ENCODE measurements at places on chromosomes 16 and 17. TPM values are rescaled to one million over a fixed set of nuclear protein-coding genes. Genes with fewer than 3 reads are reported as not detected.
A peak's percentile ranks its signal among the peaks of the same experiment; 100 is the strongest.

Gene NPB
- 0.29 TPM for polyA plus RNA-seq

Gene SLC7A5
- polyA plus RNA-seq = 11.8 TPM

Gene LITAFD
- polyA plus RNA-seq = not detected

Gene PPP1R9B
- polyA plus RNA-seq = 32.2 TPM

Gene HSPB9
- not detected for polyA plus RNA-seq

Gene ALOXE3
- not detected for polyA plus RNA-seq

Gene MBTPS1
- 62.1 TPM for polyA plus RNA-seq

Gene KRTAP16-1
- polyA plus RNA-seq = not detected

Gene KRTAP2-2
- polyA plus RNA-seq = not detected

Gene CHP2
- polyA plus RNA-seq = 12.0 TPM

Gene CACNG3
- polyA plus RNA-seq = not detected

Gene HSF4
- 7.3 TPM for polyA plus RNA-seq

Gene ZNF469
- 4.0 TPM for polyA plus RNA-seq

GRCh38 chr16:20711277-20711911 is 13.9 kb upstream of the ACSM1 start:
- no peak for DNase-seq

DNA sequence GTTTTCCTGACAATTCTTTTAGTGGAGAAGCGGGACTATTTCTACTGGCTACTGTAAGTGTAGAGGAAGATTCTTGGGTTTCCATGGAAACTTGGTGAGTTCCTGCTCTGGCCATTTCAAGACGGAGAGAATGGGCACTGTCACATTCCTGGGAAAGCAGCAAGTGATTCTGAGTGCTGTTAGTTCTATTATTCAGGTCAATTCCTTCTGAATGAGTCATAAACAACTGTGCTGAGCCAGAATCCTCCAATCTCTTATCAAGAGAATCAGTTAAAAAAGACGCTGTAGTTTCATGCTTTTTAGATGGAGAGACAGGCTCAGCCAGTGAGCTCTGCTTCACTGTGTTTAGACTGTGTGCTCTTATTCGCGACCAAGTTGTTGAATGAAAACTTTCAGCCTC is 19.6 kb downstream of the AKAP10 start:
- DNase-seq = no peak

DNA sequence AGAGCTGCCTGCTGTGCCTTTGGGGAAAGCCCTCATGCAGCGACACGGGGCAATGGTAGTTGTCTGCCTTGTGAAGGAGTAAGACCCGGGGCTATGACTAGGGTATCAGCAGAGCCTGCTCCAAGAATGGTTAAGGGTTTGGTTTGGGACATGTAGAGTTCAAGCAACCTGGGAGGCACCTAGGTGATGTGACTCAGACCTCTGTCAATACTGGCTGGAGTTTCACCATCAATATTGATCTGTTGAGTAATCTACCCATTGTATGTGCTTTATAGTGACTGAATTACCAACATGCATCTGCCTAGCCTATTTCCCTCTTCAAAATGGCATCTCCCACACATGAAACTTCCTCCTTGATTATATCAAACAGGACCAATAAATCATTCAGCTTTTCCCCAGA is 398.4 kb upstream of the HSBP1 start:
- no peak for DNase-seq

DNA sequence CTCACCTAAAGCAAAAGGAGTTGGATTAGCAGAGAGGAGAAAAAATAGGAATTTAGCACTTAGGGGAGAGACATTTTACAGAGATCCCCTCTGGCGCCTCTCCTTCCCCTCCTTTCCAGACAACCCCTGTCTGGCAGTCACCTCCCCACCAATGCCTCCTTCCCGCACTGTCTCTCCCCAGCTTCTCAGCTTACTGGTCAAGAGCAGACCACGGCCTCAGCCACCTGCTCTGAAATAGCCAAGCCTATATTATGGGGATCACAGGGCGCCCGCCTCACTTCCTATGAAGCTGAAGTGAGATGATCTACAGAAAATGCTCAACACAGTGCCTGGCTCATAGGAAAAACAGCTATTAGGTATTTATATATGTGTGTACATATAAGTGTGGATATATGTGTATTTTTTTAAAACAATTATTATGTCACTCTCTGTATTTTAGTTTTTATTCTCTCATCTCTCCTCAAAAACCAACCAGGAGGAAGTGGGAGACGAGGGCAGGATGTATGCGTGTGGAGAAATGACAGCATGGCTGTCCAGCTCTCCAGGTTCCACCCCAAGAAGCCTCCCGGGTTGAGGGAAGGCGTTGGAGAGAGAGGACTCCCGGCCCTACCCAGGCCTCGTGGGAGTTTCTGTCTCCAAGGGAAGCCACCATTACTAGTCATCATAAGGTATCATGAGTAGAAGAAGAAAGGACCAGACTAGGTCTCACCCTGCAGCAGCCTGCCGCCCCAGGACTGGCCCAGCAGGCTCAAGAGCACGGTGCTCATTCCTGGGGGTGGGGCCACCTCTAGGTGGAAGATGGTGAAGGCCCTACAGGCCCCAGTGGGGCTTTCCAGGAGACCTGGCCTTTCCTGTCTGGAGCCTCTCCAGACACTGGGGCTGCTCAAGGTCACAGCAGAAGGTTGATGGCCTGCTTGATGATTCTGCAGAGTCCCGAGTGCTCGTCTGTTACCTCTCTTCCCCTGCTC is 27.2 kb downstream of the MAP3K14 start:
- DNase-seq = no peak

DNA sequence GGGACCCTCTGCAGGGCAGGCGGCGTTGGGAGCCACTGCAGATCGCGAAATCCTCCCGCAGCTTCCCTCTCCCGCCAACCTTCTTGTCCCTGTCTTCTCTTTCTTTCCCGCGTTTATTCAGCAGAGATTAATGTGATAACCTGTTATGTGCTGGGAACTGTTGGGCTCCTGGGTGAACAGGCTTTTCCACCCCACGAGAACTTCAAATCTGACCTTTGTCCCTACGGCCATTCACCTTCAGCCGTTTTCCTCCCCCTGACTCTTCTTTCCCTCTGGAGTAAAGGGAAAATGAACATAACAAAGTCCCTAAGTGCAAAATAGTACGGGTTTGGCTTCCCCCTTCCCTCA is 15.2 kb upstream of the KPNA2 start:
- DNase-seq = no peak

DNA sequence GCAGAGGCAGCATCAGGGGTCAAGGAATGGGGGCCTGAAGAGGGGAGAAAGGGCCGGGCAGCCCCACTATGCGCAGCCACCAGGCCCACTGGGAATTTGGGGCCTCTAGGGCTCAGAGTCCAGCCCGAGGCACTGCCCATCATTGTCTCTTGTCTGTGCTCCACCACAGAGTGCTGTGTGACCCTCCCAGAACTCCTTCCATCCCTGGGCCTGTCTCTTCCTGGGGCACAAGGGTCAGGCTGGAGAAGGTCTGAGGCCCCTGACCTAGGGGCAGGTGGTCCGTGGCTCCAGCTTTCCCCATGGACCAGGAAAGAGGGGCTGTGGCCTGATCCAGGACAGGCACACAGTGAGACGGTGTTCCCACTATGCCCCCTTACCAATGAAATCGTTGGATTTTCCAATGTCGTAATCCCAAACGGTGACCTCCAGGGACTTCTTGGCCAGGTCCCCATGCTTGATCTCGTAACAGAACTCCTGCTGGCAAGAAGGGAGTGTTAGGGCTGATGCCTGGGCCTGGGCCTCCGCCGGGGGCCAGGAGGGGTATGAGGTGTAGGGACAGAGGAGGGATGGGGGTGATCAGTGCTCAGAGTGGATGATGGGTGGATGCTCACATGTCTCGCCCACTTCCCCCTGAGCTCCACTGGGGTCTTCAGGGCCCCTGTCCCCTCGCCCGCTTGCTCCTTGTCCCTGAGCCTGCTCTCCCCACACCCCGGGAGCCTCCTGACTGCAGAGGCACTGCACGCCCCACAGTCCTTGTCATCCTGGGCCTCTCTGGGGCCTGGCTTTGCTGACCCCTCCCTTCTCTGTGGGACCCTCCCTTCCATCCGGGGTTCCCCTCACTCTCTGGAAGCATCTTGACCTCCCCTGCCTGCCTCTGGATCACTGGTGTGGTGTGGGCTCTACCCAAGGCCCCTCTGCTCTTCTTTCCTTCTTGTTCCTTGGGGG is 10.7 kb downstream of the SCGB1C2 start:
- DNase-seq = no peak

GRCh38 chr16:53910990-53911389 is 207.0 kb downstream of the FTO start:
- DNase-seq = no peak

DNA sequence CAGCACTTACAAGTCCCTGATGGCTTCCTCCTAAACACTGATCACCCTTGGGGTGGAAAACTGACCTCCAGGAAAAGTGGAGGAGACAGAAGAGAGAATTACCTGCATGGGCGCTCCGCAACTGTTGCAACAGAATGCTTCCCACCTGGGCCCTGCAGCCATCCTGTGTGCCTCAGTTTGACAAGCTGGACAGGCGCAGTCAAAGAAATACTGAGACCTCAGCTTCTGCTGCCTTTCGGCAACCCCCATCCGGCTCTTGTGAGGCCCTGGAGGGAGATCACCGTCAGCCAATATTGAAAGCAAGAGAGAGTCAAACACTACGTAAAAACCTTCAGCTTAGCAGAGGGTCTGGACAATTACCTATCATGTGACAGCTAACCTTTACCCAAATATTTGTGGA is 24.8 kb downstream of the SERPINF1 start:
- no peak for DNase-seq

- DNase-seq = no peak
These were observed 476.8 kb downstream of the SHISA9 start for GRCh38 chr16:13378151-13378550.

DNA sequence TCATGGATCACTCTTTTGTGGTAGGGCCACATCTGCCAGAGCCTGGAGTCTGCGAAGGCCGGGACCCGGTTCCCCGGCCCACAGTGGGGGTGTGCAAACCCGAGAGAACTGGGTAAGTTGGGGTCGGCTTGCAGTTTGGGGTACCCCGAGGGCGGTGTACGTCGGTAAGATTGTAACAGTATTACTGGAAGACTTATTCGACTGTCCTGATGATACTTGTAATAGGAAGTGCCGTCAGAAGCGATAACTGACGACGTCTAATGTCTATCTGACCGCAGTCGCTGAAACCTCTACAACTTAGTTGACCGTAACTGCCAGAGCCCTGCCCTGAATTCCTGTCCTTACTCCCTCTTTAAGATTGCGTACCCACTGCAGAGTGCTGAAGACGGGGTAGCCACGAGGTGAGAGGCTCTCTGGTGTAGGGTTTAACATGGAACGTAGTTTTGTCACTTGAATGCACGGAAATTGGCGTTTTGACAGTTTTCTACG is 24.0 kb downstream of the TRPV2 start:
- peak; percentile 35 for DNase-seq

DNA sequence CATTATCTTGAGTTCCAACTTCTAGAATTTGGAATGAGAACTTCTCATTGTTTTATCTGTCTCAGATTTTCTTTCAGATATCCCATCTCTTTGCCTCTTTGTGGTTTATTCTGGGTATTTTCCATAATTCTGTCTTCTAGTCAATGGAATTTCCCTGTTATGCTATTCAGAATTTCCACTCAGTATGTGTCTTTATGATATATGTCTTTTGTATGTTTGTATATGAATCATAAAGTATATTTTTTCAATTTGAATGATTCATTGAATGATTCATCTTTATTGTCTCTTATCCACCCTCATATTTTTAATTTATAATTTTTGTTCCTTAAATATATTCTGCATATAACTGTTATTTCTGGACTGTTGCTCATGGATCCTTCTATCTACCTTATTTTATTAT is 729.7 kb upstream of the GOT2 start:
- no peak for DNase-seq

- DNase-seq = no peak
These were observed 662.0 kb downstream of the CDH11 start for GRCh38 chr16:64459821-64460220.

GRCh38 chr16:65406116-65406515 is 284.3 kb upstream of the CDH11 start:
- no peak for DNase-seq

DNA sequence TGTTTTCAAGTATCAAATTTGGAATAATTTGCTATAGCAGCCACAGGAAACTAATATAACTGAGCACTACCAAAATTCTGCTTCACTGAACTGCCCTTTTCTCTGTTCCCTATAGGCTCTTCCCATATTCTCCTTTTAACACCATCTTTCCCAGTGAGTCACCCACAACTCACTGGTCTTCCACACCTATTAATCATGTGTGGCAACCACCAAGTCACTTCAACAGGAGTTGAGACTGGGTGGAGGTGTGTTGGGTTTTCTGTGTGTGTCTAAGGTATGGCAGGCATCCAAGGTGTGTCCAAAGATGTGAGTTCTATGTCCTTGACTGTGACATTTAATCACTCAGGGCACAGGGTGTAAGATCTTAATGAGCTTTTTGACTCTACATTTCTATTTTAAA is 610.0 kb upstream of the CDH11 start:
- no peak for DNase-seq

DNA sequence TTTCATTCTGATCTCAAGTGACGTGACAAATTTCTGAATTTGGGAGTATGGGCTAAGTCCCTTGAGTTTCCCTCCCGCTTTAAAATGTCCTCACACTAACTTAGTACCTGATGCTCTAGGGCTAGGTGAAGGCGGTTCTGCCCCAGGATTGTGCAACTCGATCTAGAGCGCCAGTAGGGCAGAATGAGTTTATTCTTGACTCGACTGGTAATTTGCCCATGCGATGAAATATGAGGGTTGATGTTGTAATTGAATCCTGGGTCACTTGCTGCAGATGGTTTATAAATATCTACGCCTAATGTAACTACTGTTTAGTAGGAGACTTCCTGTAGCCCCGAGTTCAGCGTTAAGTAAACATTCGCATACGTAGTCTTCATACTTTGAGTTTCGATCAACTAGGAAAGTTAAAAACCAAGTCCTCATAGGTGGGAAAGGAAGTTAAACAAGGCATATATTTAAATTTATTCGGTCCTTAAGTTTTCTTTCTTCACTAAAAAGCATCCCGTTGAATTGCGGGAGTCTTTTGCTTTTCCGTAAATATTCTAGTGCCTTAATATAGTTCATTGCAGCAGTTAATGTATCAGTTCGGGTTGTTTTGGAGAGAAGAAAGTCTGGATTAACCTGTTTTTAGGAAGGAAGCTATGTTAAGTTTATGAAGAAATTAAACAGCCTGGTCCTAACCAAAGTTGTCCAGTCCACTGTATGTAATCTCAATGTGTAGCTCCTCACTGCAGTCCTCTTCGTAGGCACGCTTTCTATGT is 1.6 kb downstream of the CTCF start:
- DNase-seq = peak; percentile 40

DNA sequence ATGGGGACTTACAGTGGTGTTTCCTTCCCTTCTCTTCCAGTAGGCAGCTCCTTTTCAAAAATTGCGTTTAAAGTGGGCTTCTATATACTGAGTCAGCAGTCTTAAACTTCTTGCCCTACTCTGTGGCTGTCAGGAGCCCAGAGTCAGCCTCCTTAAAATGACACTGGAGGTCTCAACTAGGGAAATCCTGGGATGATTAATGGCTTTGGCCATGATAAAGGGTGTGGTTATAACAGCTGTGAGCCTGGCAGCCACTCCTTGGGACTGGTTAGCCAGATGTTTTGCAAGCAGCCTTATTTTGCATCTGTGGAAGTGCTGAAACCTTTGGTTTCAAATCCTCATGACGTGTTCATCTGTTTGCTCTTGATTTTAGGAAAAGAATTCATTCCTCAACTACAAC is 25.0 kb downstream of the TAC4 start:
- DNase-seq = peak; percentile 31
